AG04450 (cell line): ENCODE measurements at places on chromosomes 2 and 18.

DNA sequence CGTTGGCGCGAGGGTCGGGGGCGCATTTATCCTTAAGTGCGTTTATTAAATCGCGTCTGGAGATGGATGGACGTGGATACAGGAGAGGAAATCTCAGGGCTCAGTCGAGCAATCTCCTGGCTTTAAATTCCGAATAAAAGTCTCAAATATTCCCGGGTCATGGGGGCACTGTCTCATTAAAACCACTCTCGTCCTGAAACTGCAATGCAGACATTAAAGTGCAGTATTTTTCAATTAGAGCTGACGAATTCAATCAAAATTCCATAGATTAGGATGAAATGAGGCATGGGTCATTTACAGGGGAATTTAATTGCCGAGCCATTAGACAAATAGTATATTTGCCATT, 10.7 kb upstream of the GBX2 start:
- DNase-seq = no peak

DNA sequence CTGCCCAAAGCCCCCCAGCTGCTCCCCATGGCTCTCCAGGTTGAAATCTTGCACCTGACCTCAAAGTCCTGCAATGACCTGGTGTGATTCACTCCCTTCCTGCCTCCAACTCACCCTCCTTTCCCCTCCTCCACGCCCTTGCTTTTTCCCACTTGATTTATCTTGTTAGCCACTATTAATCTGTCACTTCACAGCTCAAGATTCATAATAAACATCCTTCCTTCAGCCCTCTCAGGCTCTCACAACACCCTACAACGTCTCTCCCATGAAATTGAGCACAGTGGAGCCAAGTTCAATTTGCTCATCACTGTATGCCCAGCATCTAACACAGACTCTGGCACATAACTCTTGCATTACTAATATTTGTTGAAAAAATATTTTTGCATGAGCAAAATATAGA, 85.6 kb upstream of the SLC35G4 start:
- no peak for DNase-seq

- DNase-seq = no peak
Measured at GRCh38 chr2:162524192-162524591, 180.3 kb downstream of the GCA start.

GRCh38 chr2:42771546-42772153, 7.7 kb upstream of the OXER1 start:
- no peak for DNase-seq

- no peak for DNase-seq
Measured at GRCh38 chr2:98847853-98848252, 88.2 kb downstream of the CRACDL start.

- no peak for DNase-seq
Measured at GRCh38 chr2:180038997-180039396, 31.9 kb upstream of the CWC22 start.

DNA sequence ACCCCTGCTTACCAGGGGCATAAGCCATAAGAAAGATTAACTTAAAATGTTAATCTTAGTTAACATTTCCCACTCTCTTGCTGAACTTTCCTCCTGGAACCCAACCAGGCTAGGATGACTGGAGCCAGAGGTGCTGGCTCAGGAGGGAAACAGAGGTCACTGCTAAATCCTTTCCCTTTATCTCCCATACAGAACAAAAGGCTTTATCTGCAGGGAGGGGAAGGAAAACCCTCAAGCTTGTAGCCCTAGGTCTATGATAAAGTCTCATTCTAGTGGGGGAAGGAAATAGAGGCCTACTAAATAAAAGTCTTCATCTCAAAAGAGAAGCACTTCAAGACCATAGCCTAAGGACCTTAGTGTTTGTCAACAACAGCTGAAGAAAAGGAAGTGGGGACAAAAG, 18.6 kb downstream of the HIBCH start:
- DNase-seq = no peak

DNA sequence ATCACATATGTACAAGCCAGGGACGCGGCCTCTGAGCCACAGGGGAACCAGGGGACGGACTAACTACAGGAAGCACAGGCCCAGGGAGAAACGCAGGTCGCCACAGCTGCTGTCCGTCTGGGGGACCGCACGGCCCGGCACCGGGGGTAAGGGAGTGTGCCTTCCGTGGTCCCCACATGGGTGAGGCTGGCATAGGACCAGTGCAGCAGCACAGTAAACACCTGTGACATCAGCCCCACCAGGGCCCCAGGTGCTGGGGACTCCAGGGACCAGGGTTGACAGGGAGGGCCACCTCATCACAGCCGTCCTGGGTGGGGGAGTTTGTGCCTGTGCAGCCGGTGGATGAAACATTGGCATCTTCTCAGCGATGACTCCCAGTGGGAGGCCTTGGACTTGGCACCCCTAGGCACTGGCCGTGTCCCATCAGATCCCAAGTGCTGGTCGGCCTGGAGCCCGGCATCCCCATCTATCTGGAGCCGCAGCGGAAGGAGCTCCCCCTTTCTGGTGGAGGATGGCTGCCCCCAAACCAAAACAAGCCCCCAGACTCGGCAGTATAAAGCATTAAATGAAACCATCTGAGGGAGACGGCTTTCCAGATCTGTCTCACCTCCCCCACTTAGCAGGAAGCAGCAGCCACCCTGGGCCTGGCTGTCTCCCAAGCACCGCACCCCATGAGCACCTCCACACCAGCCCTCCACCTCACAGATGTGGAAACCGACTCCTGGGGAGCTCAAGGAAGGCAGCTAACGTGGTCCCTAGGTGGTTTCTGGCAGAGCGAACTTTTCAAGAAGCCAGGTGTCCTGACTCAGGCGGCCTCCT, 22.5 kb downstream of the AQP12A start:
- no peak for DNase-seq

DNA sequence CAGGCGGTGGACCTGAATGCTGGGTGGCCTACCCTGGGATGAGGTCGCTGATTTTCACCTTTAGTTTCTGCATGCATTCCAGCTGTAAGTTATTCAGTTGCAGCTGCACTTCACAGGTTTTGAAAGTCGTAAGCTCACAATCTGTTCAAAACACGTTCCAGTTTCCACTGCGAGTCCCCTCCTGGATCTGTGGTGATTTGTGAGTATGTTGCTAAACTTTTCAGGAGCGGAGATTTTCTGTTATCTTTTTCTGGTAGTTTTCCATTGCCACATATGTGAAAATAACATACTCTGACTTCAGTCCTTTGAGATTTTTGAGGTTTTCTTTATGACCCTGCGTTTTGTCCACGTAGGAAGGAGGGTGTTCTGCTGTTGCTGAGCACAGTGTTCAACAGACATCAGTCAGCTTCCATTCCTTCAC, 102.1 kb downstream of the SNTG2 start:
- peak; percentile 38 for DNase-seq

- DNase-seq = no peak
Measured at GRCh38 chr18:24080861-24081260, 58.0 kb upstream of the CABYR start.

DNA sequence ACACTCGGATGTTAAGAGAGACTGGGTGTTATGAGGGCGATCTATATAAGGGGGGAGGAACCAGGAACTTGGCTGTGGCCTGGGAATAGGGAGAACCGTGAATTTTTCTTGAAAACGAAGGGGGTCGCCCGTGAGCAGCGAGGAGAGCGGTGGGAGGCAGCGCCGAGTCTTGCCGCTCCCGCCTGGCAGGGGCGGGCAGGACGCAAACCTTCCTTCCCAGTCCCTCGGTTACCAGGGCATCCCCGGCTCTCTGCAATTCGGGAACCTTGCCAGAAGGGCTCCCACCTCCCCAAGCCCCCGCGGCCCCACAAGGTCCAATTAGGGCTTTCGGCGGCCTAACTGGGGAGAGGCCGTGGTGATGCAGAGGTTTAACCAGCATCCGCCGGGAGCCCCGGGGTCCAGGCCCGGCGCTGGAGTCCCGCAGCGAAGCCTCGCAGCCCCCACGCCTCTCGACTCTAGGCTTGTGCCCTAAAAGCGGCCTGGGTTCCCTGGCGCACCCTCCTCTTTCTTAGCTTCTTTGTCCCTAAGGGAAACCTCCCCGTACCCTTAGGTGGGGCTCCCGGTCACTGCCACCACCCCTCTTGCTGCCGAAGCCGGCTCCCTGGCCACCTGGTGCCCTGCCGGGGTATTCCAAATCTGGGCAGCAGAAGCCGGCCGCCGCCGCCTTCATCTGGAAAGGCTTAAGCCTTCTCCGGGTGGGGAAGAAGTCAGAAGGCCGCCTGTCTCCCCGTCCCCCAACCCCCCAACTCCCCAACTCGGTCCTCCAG, 680 bp upstream of the FHOD3 start:
- DNase-seq = peak; percentile 50

GRCh38 chr2:215314896-215315295, 3.0 kb downstream of the ATIC start:
- no peak for DNase-seq

DNA sequence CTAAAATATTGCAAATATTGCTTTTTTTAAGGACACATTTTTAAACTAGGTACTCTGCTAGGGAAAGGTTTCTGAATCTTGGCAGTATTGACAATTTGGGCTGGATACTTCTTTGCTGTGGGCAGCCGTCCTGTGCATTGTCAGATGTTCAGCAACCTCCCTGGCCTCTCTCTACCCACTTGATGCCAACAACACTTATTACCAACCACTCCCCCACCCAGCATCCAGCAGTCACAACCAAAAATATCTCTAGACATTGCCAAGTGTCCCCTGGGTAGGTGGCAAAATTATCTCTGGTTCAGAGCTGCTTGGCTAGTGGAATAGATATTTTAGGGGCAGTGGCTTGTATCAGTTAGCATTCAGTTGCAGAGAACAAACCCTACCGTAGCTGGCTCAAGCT, 114.3 kb upstream of the PNPT1 start:
- no peak for DNase-seq

- peak; percentile 75 for DNase-seq
Measured at GRCh38 chr18:59123588-59124369, 15.9 kb upstream of the SEC11C start.
